Posterior vena cava (tissue), 2 donors: ENCODE measurements at places on chromosomes 3 and 15. TPM values are rescaled to one million over a fixed set of nuclear protein-coding genes. Genes with fewer than 3 reads are reported as not detected.
A peak's percentile ranks its signal among the peaks of the same experiment; 100 is the strongest.

- no peak for DNase-seq
These were observed 132.4 kb downstream of the FHIT start for GRCh38 chr3:61118830-61119229.

DNA sequence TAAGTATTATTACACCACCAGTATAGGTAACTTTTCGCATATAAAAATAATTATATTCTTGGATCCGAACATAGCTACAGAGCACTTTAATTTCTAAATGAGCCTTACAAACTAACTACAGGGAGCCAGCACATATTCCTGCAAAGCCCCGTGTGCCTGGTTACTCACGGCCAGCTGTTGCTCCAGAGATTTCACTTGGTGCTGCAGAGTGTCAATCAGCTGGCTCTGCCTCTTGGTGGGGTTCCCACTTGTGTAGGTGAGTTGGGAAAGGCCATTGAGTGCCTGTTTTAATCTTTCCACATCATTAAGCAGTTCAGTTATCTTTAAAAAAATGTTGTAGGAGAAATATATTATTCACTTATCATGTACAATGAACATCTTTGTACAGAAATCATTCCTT, 98.9 kb downstream of the UACA start:
- no peak for DNase-seq

GRCh38 chr3:119352034-119352609, 57.9 kb downstream of the ARHGAP31 start:
- DNase-seq = no peak

DNA sequence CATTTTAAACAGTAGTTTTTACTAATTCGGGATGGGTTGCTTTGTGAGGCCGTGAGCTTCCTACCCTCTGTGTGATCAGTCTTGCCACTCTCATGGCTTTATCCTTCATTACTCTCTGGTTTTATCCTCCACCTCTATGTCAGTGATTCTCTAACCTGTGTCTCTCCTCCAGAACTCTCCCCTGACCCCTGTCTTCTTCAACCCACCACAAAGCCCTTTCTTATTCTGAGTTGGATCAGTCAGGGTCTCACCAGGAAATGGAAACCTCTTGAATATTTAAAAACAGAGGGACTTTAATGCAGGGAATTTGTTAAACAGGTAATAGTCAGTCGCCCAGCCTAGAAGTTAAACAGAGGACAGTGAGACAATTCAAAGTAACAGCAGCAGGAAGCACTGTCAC, 64.2 kb upstream of the ADPGK start:
- no peak for DNase-seq

- DNase-seq = peak; percentile 83
These were observed 650 bp downstream of the PYGO1 start for GRCh38 chr15:55587321-55588069.

DNA sequence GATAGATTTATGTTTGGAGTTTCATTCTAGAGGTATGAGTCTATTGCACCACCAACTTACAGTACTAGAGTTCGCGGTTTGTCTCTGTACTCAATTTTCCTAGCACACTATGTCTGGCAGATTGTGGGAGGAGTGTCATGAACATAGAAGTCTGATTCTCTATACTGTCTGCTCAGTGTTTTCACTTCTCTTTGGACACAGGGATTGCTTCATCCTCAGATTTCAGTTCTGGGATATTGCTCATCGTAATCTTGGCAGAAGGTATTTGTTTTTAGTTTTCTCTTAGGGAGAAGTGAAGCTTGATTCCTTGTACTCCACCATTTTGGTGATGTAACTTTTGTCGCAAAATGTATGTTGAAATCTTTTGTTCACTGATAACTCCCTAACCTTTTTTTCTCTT, 27.8 kb upstream of the AZI2 start:
- no peak for DNase-seq

Gene LRRN1
- 0.65 TPM for total RNA-seq
